ENCODE measurements at places on chromosomes 1 and 21. TPM values are rescaled to one million over a fixed set of nuclear protein-coding genes. Genes with fewer than 3 reads are reported as not detected.

DNA sequence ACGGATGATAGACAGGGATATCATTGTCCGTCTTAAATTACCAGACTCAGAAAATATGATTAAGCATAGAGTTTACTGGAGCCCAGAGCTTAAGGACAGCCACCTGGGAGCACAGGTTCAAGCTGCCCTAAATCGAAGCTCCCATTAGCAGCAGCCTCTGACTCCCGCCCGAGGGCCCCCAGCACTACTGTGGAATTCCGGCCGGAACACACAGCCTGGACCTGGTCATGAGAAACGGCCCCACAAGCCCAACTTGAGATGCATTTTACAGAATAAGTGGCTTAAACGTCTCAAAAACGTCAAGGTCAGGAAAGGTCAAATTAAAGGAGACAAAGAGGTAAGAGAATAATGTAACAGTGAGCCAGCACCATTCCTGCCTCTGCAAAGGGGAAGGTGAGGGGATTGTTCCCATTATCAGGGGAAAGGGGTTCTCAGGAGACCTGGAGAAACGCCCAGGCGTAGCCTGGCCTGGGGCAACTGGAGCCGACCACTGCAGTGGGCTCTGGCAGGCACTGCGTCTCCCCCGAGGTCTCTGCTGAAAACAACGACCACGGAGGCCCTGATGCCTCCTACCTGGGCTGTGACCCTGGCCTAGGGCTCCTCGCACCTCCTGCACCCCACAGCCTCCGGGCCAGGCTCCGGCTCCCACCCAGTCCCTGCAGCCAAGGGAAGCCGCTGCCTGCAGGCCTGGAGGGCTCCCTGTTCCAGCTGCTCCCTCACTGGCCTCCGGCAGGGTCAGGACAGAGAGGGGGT is 11.5 kb upstream of the COL6A1 start:
- peak; percentile 16 for DNase-seq

DNA sequence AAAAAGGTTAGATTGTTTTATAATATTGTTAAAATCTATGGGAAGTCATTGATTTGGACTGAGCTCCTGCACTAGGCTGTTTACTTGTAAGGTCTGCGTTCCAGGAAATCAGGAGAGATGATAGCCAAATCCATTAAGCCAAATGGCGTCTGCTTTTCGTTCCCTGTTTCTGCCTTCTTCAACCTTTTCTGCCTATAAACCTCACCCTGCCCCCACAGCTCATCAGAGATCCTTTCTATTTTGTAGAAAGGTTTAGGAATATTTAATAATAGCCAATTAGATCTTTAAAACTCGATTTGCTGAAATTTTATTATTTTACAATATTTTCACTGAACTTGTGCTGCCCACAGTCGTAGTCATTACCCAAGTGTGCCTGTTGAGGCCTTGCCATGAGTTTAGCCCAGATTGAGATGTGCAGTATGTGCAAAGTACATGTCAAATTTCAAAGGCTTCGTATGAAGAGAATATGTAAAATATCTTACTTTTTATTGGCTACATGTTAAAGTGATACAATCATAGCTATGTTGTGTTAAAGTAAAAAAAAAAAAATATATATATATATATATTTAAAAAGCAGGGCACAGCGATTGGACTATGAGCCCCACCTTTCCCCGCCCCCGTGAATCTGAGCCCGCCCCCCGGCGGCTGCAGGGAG is 444 bp upstream of the IARS2 start:
- DNase-seq = no peak

DNA sequence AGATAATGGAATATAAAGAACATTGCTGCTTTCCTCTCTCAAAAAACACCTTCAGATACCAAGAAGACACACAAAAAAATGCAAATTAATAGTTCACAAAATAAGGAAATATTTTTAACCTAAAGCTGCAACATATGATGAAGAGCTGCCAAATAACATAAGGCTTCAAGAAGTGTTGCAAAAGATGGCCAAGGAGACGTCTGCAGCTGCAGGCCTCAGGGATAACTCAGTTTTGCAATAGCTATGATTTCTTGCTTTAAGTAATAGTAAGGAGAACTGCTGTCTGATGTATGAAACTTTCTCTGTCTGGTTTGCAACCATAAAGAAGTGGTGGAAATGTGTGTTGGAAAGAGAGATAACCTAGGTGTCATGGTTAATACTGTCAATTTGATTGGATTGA is 1237.5 kb downstream of the MRPL39 start:
- DNase-seq = no peak

DNA sequence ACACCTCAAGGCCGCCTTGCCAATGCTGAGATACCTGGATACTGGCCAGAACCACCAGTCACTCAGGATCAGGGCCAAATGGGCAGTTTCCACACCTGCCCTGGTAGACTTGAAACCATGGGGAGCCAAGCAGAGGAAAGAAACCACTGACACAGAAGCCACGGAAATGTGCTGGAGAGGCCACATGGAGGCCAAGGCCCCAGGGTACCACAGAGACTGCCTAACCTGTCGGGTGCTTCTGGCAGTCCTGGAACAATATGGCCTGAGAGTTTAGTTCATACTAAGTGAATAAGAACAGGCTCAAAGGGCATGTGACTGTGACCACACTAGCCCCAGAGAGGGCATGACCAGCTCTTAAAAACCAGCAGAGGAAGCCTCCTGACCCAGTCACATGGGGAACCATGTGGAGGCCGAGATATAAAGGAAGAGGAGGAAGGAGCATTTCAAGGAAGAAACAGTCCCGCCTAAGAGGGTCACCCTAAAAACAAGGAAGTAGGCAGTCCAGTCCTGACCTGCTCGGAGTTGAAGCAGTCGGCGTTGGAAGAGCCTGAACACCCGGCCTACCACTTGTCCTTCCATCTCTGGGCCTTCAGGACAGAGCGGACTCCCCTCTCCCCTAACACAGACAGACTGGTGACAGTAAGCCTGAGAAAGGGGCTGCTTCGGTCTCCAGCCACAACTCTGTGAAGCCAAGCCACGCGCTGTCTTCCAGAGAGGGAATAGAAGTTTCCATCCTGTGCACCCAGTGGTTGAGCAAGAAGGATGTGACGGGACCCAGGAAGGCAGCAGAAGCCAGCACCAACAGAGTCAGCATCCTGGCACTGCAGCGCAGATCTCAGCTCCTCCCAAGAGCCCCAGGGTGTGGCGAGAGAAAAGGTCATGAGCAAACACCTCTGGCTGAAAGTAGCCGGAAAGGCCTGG is at the start of gene DENND2D:
Gene DENND2D, minus strand, starts transcription at position 766 of the 921 bp plus-strand sequence. Its CDS starts 187 bp downstream, at position 579.
- peak; percentile 27 for DNase-seq

GRCh38 chr1:226954337-226954736 is 14.2 kb downstream of the COQ8A start:
- DNase-seq = no peak

DNA sequence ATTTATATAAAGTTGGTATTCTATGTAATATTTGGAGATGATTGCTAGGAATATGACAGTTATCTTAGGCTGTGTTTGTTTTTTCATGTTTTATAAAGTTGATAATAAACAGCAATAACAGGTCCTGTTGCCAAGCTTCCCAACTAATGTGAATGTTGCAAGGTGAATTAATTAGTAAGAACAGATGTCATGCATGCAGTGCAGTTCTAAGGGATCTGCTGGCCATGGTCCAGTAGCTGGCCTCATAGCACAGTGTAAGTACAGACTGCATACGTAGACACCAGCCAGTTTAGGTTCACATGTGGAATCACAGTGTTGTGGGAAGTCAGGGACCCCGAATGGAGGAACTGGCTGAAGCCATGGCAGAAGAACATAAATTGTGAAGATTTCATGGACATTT is 478.2 kb downstream of the NEGR1 start:
- DNase-seq = no peak

DNA sequence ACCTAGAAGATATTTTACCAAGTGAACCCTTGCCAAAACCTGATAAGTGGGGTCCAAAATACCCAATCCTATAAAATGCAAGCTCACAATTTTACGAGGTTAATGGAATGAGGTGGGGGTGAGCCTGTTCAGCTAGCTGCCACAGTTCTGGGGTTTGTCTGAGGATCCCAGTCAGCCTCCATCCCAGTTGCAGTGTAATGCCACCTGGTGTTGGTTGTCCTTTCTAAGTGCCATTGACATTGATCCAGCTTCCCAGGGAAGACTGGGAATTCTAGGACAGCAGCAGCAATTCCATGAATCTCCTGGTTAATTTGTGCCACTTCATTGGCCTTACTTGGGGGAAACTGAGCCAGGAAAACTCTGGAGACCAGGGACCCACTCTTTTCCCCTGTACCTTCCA is 298.3 kb downstream of the RWDD3 start:
- DNase-seq = no peak

- DNase-seq = no peak
Observed at GRCh38 chr1:7930645-7931445, 9.8 kb downstream of the TNFRSF9 start.

GRCh38 chr1:55828044-55828443 is 612.9 kb upstream of the USP24 start:
- DNase-seq = no peak

DNA sequence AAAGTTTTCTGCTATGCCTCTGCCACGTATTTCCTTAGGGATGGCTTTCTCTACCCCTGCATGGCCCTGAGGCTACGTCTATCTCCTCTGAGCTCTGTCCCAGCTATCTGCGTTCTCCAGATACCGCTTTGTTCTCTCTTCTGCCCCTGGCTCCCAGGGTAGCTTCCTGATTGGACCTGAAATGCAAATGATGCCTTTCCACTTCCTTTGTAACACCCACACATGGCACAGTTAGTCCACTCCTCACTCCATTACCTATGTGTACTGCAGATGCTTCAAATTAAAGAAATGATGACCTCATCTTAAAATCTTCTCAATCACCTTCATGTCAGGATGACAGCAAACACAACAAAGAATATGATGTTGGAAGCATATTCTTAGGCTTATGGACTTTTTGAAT is 138.6 kb upstream of the POGK start:
- no peak for DNase-seq

DNA sequence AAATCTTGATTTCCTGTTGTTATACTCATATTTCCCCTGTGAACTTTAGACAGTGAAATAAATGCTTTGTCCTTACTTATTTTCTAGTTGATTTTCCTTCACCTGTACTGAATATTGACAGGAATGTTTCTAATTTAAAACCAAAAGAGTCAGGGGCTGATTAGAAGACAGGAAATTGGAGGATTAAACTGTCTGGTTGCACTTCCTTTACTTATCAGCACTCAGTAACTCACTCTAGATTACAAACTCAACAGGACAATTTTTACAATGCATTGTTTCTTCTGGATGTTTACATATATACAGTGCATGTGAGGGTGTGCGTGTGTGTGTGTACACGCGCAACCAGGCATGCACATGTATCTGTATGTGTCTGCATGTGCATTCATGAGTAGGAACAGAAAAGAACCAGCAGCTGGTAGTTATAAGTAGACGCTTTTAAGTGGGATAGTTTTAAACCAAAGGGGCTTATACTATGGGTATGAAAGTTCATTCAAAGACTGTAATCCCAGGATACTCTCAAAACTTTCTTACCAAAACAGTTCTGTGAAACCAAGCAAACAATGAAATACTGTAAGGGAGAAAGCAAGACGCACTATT is 212.0 kb upstream of the NFIA start:
- no peak for DNase-seq

DNA sequence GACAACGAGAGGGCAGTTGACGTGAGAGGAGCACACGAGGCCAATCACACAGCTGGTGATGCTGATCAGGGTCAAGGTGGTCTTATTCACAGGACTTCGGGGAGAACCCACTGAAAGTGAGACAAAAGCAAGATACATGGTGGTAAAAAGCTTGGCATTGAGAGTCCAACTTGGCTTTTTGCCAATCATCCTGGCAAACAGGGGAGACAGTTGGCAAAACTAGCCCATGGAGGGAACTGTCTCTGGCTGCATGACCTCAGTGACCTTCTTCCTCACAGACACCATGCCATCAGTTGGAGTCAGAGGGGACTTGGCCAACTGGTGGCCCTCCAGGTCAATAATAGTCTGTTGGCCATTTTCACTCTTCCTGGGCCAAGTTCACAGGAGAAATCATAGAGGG is 139.9 kb downstream of the ASTN1 start:
- DNase-seq = no peak

DNA sequence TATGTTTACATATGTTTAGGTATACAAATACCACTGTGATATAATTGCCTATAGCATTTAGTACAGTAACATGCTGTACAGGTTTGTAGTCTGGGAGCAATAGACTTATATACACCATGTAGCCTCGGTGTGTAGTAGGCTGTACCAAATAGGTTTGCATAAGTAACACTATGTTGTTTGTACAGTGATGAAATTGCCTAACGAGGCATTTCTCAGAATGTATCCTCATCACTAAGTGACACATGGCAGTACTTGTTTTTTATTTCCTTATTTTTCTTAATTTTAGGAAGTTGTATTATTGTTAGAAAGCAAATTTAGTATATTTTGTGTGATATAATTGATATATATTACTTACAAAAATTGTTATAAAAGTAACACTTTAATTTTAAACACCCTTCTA is 840.9 kb downstream of the LTN1 start:
- no peak for DNase-seq

- DNase-seq = no peak
Observed at GRCh38 chr1:184449916-184450315, 63.1 kb downstream of the C1orf21 start.

GRCh38 chr1:209326076-209326475 is 257.4 kb upstream of the CAMK1G start:
- no peak for DNase-seq

DNA sequence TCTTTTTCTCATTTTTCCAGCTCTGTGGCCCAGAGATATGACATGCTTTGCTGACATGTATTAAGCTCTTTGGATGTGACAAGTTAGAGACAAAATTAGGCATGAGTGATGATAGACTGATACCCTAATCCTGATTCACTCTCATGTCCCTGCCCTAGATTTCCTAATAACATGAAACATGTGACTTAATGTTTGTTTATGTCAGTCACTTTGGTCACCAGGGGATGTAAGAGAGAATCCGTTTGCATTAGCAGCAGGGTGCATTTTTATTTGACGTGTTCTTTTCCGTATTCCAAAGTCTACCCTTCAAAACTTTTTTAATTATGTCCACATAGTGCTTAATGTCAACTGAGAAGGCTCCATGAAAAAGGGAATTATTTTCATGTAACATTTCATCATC is 192.4 kb downstream of the HMCN1 start:
- no peak for DNase-seq

GRCh38 chr1:43881415-43881814 is 52.2 kb upstream of the ARTN start:
- no peak for DNase-seq

Gene FAM167B
- total RNA-seq = 29.0 TPM

Gene KCNN3
- total RNA-seq = 10.5 TPM

Gene UMODL1
- not detected for total RNA-seq

Gene ZNF697
- 6.4 TPM for total RNA-seq

Gene CRABP2
- 14.3 TPM for total RNA-seq

Gene DEPDC1
- total RNA-seq = 0.12 TPM

Gene ACKR1
- total RNA-seq = 190 TPM
